Stimulated activated CD8-positive, alpha-beta memory T cell treated with anti-CD3 and anti-CD28 coated beads, Interleukin-15, amount 100 ng/mL, for 4 hours (primary cell): ENCODE measurements at places on chromosomes 4 and X.

DNA sequence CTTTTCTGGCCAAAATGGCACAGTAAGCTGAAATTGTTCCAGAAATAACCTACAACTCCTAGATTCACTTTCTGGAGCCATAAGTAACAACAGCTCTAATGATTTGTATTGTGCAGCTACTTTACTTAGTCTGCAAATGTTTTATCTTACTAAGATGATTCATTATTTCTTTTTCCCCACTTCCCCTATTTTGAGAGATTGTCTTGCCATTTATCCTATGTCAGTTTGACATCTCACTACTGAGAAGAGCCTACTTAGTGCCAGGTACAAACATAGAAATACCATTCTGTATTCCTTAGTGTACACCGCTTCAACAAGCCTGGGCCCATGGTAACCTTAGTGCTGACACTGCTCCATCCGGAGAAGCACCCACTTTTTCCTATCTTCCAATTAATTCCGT is 13.8 kb upstream of the STK26 start:
- no peak for DNase-seq

GRCh38 chr4:105130945-105131344 is 15.7 kb upstream of the TET2 start:
- DNase-seq = no peak

- no peak for DNase-seq
Observed at GRCh38 chrX:96394598-96394997, 290.0 kb upstream of the DIAPH2 start.

GRCh38 chr4:87147116-87147515 is 73.3 kb downstream of the KLHL8 start:
- no peak for DNase-seq

DNA sequence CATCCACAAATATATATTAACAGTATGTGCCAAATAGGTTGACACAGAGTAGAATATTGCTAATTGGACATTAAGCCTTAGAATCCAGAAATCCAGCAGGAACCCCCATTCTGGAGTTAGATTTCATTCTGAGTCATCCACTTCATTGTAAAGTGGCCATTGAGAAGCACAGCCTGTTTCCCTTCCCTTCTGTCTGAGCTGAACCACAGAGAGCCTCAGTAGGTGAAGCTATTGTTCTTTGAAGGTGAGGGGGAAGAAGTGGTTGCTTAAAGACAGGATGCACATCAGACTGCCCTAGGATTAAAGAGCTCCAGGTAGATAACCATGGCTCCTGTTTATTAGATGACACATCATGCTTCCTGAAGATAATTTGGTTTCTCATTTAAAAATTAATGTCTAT is 30.6 kb upstream of the MCF2 start:
- no peak for DNase-seq

GRCh38 chr4:14069886-14070285 is 442.4 kb upstream of the BOD1L1 start:
- no peak for DNase-seq

- no peak for DNase-seq
Observed at GRCh38 chrX:39822133-39822748, 275.5 kb downstream of the BCOR start.

- DNase-seq = no peak
Observed at GRCh38 chr4:3816983-3817960, 51.1 kb downstream of the ADRA2C start.

GRCh38 chr4:107194005-107194404 is 157.9 kb upstream of the DKK2 start:
- no peak for DNase-seq

DNA sequence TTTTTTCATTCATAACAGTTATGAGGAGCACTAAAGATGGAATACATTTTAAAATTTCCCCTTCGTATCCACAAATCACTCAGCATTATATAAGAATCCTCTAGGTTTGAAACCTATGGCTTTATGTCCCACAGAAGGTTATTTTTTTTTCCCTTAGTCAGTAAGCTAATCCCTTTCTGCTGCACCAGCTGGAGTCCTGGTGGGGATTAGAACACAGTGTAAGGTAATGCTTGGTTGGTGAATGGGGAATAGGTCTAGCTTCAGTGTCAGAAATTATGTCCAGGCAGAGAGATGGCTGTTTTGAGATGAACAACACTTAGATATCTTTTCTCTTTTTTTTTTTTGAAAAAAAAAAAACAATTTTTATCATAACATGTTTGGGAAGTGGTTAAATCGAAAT is 116.6 kb downstream of the RASGEF1B start:
- no peak for DNase-seq

DNA sequence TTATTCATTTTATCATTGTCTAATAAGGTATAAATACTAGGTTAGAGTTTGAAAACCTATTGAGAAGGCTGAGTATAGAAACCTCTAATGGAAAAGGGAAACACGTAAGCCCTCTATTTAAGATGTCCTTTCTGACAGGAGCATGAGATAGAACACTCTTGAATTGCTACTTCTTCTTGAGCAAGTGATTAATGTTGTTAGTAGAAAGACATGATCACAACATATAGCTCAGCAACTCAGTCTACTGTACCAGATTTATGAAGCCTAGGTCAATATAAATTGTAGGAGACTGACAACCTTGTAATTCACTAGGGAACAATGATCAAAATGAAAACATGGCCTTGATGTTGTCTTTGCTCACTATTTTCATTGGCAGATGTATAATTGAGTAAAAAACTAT is 189.7 kb downstream of the ANTXR2 start:
- no peak for DNase-seq

GRCh38 chrX:134388161-134389109 is 71.5 kb upstream of the HPRT1 start:
- no peak for DNase-seq

GRCh38 chr4:55398966-55399365 is 3.2 kb downstream of the TMEM165 start:
- no peak for DNase-seq

DNA sequence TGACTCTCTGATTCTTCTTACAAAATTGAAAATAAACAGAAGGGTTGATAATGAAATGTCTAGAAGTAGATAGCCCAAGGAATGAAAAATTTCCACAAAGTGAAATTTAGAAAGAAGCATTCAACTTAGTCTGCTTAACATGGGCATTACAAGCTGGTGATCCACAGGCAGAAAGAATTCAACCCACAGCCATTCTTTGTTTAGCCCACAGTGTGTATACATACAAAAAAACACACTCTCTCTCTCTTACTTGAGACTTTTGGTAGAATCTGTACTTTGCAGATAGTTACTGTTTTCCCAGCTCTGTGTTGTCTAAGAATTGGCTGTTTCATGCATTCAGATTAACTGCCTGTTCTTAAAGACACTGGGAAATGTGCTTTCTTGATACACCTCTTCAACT is 159.8 kb downstream of the SLC4A4 start:
- DNase-seq = no peak

- no peak for DNase-seq
Observed at GRCh38 chrX:54695816-54696487, 102.1 kb downstream of the ITIH6 start.

- DNase-seq = no peak
Observed at GRCh38 chr4:11404431-11404830, 24.3 kb downstream of the HS3ST1 start.

DNA sequence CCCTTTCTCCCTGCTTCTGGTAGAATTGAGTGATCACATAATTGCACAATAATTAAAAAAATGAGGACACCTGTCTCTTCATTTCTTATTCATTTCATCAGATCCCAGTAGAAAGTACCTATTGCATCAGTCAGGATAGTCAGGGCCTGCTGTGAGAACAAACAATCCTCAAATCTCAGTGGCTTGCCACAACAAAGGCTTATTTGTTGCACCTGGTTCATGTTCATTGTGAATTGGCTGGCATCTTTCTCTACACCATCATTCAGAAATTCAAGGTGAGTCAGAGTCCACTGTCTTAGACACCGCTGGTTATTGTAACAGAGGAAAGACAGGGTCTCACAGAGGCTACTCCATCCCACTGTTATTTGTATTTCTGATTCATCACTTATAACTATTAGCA is 409.8 kb downstream of the STIM2 start:
- no peak for DNase-seq

GRCh38 chrX:150544835-150545770 is 23.3 kb upstream of the MTM1 start:
- DNase-seq = no peak

DNA sequence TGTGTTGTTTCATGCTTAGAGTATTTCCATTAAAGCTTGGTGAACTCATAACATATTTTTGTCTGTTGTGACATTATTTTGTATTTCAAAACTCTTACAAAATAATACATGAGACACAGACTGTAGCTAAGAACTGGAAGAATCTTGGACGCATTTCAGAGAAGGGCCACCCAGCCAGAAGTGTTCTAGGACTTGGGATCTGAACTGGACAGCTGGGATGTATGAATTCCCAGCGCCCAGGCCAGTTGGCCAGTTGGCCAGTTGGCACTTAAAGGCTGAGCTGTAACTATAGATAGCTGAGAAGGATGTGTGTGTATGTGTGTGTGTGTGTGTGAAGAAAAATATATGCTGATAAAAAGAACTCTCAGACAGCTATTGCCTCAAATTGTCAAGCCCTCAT is 193.4 kb upstream of the GPR101 start:
- DNase-seq = no peak

GRCh38 chr4:108543359-108543968 is 76.9 kb upstream of the RPL34 start:
- no peak for DNase-seq

- DNase-seq = no peak
Observed at GRCh38 chrX:45768666-45769236, 568.1 kb upstream of the DIPK2B start.

DNA sequence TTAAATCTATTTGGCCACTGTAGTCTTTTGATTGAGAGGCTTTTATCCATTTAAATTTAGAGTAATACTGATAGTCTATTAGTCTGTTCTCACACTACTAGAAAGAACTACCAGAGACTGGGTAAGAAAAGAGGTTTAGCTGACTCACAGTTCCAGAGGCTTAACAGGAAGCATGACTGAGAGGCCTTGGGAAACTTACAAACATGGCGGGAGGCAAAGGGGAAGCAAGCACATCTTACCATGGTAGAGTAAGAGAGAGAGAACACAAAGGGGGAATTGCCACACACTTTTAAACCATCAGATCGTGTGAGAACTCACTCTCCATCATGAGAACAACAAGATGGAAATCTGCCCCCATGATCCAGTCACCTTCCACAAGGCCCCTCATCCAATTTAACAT is 410.9 kb downstream of the PDGFC start:
- DNase-seq = no peak

DNA sequence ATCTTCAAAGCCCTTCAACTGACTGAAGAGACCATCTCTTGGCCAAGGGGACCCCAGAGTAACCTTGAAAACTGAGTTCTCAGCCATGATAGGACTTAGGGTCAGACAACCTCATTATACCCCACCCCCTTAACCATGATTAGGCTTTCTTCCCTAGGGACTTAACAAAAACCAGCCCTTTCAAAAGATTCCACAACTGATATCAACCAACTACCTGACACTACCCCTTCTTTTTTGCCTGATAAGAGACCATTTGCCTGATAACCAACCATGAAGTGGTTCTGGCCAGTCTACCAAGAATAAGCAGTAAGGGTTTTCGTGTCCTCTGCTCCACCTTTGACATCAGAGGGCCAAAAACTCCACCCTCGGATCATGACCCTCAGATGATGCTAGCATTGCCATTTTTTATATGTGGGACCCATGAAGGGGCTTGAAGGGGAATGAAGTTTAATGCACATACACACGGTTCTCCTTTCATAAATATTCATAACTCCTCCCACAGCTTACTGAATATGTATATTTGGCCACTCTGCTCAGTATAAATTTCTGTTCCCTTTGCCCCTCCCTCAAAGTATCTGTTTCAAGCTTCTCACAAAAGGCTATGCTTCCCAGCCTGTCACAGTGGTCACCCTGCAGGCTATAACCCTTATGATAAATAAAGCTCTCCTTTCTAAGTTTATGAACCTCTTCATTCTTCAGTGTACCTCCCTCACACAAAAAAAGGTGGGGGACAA is 12.3 kb downstream of the TBCK start:
- no peak for DNase-seq

GRCh38 chr4:120156120-120156718 is 89.6 kb upstream of the MAD2L1 start:
- DNase-seq = no peak

DNA sequence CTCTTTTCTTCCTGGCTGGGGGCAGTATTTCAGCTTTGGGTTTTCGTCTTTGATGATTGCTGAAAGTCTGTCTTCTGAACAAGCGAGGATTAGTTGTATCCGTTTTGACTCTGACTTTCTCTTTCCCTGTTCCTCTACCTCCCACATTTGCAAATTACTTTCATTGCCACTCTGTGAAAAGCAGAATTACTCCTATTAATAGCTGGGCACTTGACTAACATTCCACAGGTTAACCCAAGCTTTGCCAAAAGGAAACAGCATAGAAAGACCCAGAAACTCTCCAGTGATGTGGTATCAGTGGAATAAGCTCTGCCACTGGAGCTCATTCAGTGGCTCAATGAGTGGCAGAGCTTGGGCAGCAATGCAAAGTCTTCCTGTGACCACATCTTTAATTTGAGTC is 238.9 kb downstream of the PALLD start:
- DNase-seq = no peak

DNA sequence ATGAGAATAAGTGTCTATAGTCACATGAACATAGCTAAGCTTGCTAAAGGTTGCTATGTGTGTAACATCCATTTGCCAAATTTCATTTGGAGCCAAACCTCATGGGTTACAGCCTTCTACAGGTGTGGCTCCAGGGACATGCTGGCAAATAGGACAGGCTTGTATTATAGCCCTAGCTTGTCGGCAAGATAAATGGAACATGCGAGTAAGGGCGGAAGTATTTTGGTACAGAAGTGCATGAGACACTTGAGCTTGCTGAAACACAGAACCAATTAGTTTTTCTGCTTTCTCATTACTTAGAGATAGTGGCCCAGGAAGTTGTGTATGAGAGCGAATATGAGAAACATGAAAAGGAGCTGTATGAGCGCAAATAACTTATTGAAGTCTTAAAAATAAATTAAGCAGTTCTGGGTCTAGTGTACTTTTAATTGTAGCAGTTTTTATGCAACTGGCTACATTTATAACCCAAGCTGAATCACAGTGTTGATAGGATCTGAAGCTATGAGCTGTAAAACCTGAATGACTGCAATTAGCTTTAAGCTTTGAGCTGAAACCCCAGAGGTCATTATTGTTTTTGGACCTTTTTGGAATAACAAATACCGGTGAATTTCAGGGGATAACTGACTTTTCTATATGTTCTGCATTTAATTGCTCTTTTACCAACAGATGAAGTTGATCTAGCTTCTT is 64.6 kb downstream of the KDM5C start:
- no peak for DNase-seq
